A549 treated with CpdA at 1 μM for 4 hours (cell line): ENCODE measurements at places on chromosomes 7 and 10. TPM values are rescaled to one million over a fixed set of nuclear protein-coding genes. Genes with fewer than 3 reads are reported as not detected.

FOXI2 gene
- total RNA-seq, result not detected in 5 replicates

DOCK1 gene
- 20.7 to 25.9 TPM (median 24.2 TPM) in 5 replicates for total RNA-seq

SPDYE2 gene
- total RNA-seq, result not detected in 5 replicates

NUDT13 gene
- 2.2 to 5.4 TPM (median 2.9 TPM) in 5 replicates for total RNA-seq

VDAC2 gene
- 294 to 315 TPM (median 306 TPM) in 5 replicates for total RNA-seq

OR6B1 gene
- not detected in 5 replicates for total RNA-seq

BHLHA15 gene
- 0.41 to 0.81 TPM (median 0.52 TPM) in 4 of 5 replicates, not detected in the other for total RNA-seq

PPP1R3C gene
- total RNA-seq, result 13.1 to 16.9 TPM (median 15.9 TPM) in 5 replicates

ADRA2A gene
- total RNA-seq, result 0.03 to 0.07 TPM in 2 of 5 replicates, not detected in the others

FAM3C gene
- 38.0 to 51.4 TPM (median 41.0 TPM) in 5 replicates for total RNA-seq

ZNF789 gene
- 7.9 to 9.9 TPM (median 8.7 TPM) in 5 replicates for total RNA-seq

LMOD2 gene
- total RNA-seq, result not detected in 5 replicates

ZP3 gene
- total RNA-seq, result 18.4 to 22.7 TPM (median 20.0 TPM) in 5 replicates

ZNF853 gene
- total RNA-seq, result 1.9 to 3.0 TPM (median 2.2 TPM) in 5 replicates

SPDYE8 gene
- not detected in 5 replicates for total RNA-seq

DGKI gene
- 0.24 to 0.59 TPM (median 0.31 TPM) in 5 replicates for total RNA-seq

ACTL6B gene
- not detected in 5 replicates for total RNA-seq

SRPK2 gene
- total RNA-seq, result 28.9 to 41.1 TPM (median 32.7 TPM) in 5 replicates

ASB15 gene
- total RNA-seq, result not detected in 5 replicates

SPAM1 gene
- total RNA-seq, result not detected in 5 replicates

GRM3 gene
- total RNA-seq, result not detected in 5 replicates

PAPOLB gene
- total RNA-seq, result not detected in 5 replicates

ABCA13 gene
- total RNA-seq, result 0.05 to 0.13 TPM (median 0.05 TPM) in 4 of 5 replicates, not detected in the other

ZPBP gene
- total RNA-seq, result not detected in 5 replicates

INHBA gene
- 0.50 to 1.6 TPM (median 1.1 TPM) in 5 replicates for total RNA-seq

CALHM3 gene
- total RNA-seq, result 0.21 to 0.63 TPM (median 0.36 TPM) in 5 replicates

NKX6-2 gene
- 0.17 to 0.23 TPM (median 0.23 TPM) in 5 replicates for total RNA-seq

HMX2 gene
- total RNA-seq, result 0.10 to 0.18 TPM (median 0.16 TPM) in 4 of 5 replicates, not detected in the other

CUBN gene
- total RNA-seq, result 0.05 to 0.28 TPM (median 0.11 TPM) in 5 replicates

IL2RA gene
- total RNA-seq, result not detected in 5 replicates

TAC1 gene
- 0.30 TPM in 1 of 5 replicates, not detected in the others for total RNA-seq
